Fibroblast of the aortic adventitia (primary cell): ENCODE measurements at places on chromosomes 2 and 18. TPM values are rescaled to one million over a fixed set of nuclear protein-coding genes. Genes with fewer than 3 reads are reported as not detected.
A peak's percentile ranks its signal among the peaks of the same experiment; 100 is the strongest.

DNA sequence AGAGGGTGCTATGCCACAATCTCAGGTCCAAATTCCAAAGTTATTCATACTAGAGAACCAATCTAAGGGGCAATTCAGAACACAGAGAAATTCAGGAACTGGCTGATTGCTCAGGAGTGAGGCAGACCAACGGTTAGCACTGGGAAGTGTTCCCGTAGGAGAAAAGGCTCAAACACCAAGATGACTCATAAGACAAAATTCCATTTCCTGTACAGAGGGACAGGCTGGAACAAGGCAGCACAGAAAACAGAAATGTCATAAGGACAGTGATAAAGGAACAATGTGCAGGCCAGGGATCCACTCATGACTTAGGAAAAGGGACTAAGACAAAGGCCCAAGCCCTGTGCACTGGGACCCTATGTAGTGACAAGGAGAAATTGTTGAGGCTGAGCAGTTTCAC, 54.2 kb downstream of the PDE1A start:
- DNase-seq: peak; percentile 84

- no peak for DNase-seq
These were observed 1134.9 kb upstream of the FAM98A start for GRCh38 chr2:34734042-34734441.

GRCh38 chr2:56077359-56077915, 106.4 kb upstream of the CCDC85A start:
- DNase-seq: peak; percentile 28

- DNase-seq: peak; percentile 21
These were observed 1.1 kb downstream of the IL1F10 start for GRCh38 chr2:113068706-113069485.

Gene TPRKB
- 8.3 and 54.8 TPM in 2 replicates for total RNA-seq

DNA sequence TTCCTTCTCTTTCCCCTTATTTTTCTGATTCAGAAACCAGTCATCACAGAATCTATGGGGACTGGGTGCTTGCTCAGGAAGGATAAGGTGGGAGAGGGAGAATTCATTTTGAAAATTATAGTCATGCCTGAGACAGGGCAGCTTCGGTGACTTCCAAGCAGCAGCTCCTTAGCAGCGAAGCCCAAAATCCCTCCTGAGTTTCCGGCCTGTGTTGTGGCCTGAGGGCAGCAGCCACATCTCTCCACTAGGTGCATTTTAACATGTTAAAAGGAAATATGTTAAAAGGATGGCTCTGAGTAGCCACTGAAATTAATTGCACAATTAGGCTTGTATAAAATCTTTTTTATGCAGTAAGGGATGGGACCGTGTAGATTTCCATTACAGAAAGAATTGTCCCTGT, 207.0 kb upstream of the RAB12 start:
- no peak for DNase-seq

- DNase-seq: peak; percentile 65
These were observed 111.4 kb downstream of the FTCDNL1 start for GRCh38 chr2:199739413-199740110.

DNA sequence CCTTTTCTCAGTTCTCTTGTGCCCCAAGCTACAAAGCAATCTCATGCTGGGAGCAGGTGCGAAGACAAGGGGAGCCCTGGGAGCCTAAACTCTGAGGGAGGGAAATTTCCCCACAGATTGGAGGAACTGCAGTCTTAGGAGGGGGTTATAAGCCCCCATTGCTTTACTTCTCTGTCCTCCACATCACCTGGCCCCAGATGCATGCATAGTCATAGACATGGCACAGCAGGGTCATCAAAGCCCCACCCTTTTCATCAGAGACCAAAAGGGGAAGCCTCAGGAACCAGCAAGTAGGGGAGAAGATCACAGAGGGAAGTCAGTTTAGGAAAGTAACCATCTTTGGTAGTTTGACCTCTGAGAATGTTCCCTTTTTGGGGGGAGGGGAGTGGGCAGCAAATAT, 33.7 kb downstream of the LANCL1 start:
- no peak for DNase-seq

Gene ATAD2B
- total RNA-seq: 10.6 and 22.4 TPM in 2 replicates
